ENCODE measurements at places on chromosomes 1 and 21.

DNA sequence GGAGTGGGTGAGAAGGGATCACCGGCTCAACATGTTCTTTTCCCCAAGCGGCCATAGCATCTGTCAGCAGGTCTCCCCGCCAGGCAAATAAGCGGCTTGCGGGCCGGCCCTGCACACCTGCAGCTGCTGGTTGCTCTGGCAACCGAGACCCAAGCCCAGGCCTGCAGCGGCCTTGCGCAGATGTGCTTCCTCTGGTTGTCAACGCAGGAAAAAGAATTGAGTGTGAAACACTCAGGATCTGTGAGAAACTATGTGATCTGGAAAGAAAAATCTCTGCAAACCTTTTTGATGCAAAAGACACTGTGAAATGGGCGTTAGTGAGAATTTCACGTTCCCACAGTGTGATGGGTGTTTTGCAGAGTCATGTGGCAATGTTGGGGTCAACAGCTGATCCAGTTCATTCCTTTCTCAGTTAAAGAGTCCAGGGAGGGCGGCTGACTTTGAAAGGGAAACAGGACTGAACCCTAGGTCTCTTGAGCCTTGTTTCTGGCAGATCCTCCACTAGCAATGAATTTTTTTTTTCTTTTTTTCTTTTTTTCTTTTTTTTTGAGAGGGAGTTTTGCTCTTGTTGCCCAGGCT is 28.4 kb downstream of the TOMM20 start:
- H3K27ac ChIP-seq, result no peak overlapping the region
- no peaks in the 10 kb centered on the region for H3K27me3 ChIP-seq
- H3K4me3 ChIP-seq, result no peak overlapping the region

- no peak for DNase-seq
- H3K4me1 ChIP-seq, result no peaks in the 10 kb centered on the region
- no peak overlapping the region for H3K27ac ChIP-seq
- H3K36me3 ChIP-seq, result no peaks in the 10 kb centered on the region
Observed at GRCh38 chr1:162139211-162139610, 69.7 kb downstream of the NOS1AP start.

DNA sequence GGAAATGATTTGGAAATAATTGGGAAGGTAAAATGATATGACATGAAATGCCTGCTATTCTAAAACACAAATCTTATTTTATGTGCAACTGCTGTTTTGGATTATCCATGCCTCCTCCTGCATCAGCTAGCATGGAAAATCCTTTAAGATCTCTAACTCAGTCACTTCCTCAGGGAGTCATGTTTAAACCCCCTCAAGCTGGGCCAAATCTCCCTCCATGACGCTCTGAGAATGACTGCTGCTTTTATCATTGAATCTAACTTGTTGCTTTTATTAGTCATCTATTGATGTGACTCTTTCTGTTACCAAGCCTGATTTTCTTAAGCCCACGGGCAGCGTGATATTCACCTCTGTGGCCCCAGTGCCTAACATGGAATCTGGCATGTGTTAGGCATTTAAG is 324.8 kb downstream of the DISC1 start:
- no peaks in the 10 kb centered on the region for H3K27me3 ChIP-seq
- H3K36me3 ChIP-seq, result no peaks in the 10 kb centered on the region
- H3K4me1 ChIP-seq, result no peaks in the 10 kb centered on the region
- no peak for DNase-seq
- no peak overlapping the region for H3K4me3 ChIP-seq

DNA sequence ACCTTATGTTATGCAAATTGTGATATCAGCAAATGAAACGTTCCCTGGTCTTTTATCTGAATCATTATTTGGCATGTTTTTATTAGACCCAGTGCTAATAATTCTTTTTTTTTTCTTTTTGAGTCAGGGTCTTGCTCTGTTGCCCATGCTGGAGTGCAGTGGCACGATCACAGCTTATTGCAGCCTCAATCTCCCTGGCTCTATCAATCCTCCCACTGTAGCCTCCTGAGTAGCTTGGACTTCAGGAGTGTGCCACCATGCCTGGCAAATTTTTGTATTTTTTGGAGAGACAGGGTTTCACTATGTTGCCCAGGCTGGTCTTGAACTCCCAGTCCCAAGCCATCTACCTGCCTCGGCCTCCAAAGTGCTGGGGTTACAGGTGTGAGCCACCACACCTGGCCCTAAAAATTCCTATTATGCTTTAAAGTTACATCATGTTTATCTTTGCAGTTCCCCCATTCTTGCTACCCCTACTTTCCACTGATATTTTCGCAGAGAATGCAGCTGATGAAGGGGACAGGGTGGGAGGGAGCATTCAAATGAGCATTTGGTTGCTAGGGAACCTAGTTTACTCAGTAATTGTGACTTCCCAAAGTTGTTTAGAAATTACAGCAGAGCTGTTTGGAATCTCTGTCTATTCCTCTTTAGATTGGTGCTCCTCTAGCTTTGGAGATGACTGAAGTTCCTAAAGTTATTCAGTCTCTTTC is 18.4 kb downstream of the C1orf21 start:
- no peak overlapping the region for H3K27ac ChIP-seq
- no peaks in the 10 kb centered on the region for H3K27me3 ChIP-seq
- no peaks in the 10 kb centered on the region for H3K4me1 ChIP-seq
- DNase-seq, result no peak
- no peaks in the 10 kb centered on the region for H3K36me3 ChIP-seq

GRCh38 chr1:99726818-99727217 is 39.6 kb downstream of the FRRS1 start:
- H3K4me3 ChIP-seq, result no peak overlapping the region
- no peak for DNase-seq
- H3K4me1 ChIP-seq, result no peaks in the 10 kb centered on the region
- H3K27ac ChIP-seq, result no peak overlapping the region

GRCh38 chr1:202376247-202376646 is 27.7 kb downstream of the PPP1R12B start:
- no peaks in the 10 kb centered on the region for H3K36me3 ChIP-seq
- no peak for DNase-seq
- H3K27ac ChIP-seq, result no peak overlapping the region

DNA sequence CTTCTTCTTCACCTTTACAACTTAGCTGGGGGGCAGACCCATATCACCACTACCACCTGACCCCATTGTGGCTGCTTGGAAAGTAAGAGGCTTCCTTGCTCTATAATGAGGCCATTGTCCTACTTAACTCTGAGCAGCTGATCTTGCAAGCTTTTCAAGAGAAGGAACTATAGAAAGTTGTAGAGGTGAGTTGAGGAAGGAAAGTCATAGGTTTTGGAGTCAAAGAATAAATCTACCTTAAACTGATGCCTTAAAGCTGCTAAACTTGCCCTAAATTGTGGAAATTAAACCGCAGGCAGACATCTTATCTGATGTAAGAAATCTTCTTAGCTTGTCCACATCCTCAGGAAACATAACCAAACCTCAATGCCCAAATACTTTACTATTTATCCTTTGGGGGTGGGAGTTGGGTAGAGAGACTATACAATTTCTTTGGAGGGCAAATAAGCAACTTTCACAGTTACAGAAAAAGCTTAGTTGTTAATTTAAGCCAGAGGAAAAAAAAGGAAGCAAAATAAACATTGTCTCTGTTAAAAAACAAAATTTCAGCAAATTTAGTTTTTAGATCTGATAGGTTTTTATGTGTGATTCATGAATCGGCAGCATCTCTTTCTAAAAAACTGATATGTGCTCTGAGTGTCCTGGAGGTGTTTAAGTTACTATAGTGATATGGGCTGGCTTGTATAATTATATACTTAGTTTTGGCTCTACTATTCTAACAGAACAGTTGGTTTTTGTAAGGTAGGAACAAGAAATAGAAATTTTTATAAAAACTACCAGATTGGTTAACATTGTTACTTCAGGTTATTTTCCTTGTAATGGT is 4.7 kb downstream of the IL23R start:
- DNase-seq, result no peak
- H3K4me3 ChIP-seq, result peak overlapping the region; percentile 22
- no peaks in the 10 kb centered on the region for H3K27me3 ChIP-seq
- H3K36me3 ChIP-seq, result no peaks in the 10 kb centered on the region
- H3K4me1 ChIP-seq, result peaks cover 34% of the 10 kb centered on the region

DNA sequence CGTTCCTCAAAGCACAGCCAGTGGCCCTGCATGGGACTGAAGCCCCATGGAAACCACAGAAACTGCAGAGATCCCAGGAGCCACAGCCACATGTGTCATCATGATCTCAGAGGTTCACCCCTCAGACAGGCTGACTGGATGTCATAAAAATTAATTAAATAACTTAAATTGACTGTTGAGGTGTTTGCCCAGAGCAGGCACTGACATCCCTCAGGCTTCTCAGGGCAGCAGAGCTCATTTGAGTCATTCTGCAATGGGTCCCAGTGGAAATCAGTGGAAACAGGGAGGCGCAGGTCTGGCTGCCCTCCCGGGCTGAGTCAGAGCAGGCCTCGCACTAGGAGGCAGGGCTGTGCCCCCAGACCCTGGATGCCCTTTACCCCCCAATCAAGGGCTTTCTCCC is 135.1 kb downstream of the CDC7 start:
- H3K27me3 ChIP-seq, result no peaks in the 10 kb centered on the region
- no peaks in the 10 kb centered on the region for H3K4me1 ChIP-seq
- no peak overlapping the region for H3K27ac ChIP-seq
- no peak overlapping the region for H3K4me3 ChIP-seq

DNA sequence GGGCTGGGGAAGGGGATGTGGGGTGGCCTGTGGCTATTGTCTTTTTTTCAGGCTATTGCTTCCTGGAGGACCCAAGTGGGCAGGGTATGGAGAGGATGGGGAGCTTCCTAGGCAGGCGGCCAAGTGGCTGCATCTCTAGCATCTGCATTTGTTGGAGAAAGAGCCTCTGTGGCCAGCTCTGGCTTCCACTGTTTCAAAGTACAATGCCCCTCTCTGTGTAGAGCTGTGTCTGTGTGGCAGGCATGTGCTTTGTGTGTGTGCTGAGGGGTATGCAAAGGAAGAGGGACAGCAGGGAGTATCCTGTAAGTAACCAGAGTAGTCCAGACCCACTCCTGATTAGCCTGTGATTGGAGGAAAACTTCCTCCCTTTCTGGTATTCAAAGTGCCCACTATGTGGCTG is 40.6 kb downstream of the KCNA2 start:
- no peaks in the 10 kb centered on the region for H3K27me3 ChIP-seq
- no peak overlapping the region for H3K4me3 ChIP-seq
- no peak overlapping the region for H3K27ac ChIP-seq
- H3K4me1 ChIP-seq, result no peaks in the 10 kb centered on the region
- no peak for DNase-seq

GRCh38 chr1:103516693-103517092 is 8.8 kb upstream of the RNPC3 start:
- no peaks in the 10 kb centered on the region for H3K27me3 ChIP-seq
- no peaks in the 10 kb centered on the region for H3K4me1 ChIP-seq
- no peak for DNase-seq
- no peak overlapping the region for H3K27ac ChIP-seq

Measured in CD8-positive, alpha-beta memory T cell (primary cell).